IPS-NIHi11 (cell line): ENCODE measurements at places on chromosomes 12 and 14.

GRCh38 chr12:71810921-71811320, 28.6 kb upstream of the TBC1D15 start:
- DNase-seq, result no peak

DNA sequence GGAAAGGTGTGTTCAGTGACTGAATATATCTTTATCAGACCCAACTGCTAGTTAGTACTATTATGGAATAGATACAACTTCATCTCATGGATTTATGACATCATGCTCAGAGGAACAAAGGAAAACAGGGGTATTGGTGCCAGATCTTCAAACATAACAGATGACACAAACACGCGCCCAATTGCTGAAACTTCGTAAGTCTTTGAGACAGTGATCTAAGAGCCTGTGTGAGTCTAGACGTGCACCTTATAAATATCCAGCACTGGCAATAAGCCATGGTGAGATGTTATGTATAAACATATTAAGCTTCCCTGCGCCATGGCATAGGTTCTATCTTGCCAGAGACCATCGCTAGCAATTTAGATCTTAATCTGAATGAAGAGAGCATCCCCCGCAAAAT, 42.2 kb upstream of the NR2C1 start:
- DNase-seq, result no peak

DNA sequence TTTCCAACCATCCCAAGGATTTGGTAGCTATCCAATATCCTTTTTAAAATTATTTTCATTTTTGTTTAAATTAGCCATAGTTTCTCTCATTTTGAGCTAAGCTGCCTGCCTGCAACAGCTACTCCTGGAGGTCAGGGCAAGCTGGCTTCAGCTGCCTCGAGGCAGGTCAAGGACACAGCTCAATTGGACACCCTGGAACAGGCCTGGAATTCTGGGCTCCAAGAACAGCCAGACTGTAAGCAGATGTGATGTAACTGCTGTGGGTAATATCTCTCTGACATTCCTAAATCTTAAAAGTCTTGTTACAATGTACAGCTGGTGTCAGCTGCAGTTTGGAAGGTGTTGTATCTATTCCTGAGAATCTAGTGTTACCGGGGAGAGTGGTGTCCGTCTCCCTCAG, 119.8 kb downstream of the KCNK10 start:
- no peak for DNase-seq

GRCh38 chr12:40055228-40055579, 50.7 kb downstream of the SLC2A13 start:
- DNase-seq, result no peak

GRCh38 chr12:55629058-55629841, 7.4 kb upstream of the OR10P1 start:
- no peak for DNase-seq

GRCh38 chr12:6767353-6768319, 1.5 kb downstream of the PTMS start:
- no peak for DNase-seq

DNA sequence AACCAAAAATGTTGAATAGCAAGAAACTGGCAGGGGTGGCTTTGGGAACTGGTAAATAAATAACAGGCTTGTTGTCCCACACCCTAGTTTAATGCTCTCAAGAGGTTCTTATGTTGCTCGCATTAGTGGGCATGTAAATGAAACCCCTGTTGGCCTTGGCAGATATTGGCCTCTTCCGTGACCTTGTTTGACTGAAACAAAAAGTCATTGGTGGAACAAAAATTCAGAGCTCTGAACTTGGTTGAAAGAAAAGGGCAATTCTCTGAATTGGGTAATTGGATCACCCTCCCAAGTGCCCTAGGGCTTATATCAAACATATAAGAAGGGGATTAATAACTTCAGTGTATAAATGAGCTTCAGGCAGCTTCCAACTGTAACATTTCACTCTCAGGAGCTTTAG, 426.2 kb downstream of the ZFP36L1 start:
- DNase-seq, result no peak

- no peak for DNase-seq
These were observed 59.0 kb downstream of the GALNT16 start for GRCh38 chr14:69318901-69319475.

GRCh38 chr12:22118238-22118790, 72.3 kb downstream of the CMAS start:
- no peak for DNase-seq

DNA sequence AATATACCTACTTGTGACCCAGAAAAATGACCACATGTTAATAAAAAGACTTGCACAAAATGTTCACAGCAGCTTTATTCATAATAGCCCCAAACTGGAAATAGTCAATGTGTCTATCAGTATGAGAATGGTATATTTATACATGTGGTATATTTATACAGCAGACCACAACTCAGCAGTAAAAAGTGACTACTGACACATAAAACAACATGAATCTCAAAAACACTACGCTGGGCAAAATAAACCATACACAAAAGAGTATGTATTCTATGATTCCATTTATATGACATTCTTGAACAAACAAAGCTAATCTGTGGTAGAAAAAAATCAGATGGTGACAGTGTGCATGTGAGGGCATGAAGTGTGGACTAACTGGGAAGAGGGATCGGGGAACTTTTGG, 35.1 kb downstream of the ARF6 start:
- no peak for DNase-seq

DNA sequence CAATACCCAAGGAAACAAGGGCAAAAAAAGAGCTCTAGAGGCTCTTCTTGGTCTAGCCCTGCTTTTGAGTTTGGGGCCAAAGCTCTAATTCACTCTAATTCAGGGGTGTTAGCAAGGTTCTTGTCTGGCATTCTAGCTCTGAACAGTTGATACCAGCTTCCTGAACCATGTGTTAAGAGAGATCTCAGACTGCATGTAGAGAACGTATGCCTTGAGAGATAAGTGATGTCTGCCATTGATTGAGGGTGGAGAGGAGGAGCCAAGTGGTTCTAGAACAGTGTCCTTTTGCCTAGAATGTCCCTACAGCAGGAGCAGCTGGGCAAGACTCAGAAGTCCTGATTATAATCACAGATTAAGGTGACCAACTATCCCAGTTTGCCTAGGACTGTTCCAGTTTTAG, 18.2 kb upstream of the POC1B start:
- DNase-seq, result no peak

DNA sequence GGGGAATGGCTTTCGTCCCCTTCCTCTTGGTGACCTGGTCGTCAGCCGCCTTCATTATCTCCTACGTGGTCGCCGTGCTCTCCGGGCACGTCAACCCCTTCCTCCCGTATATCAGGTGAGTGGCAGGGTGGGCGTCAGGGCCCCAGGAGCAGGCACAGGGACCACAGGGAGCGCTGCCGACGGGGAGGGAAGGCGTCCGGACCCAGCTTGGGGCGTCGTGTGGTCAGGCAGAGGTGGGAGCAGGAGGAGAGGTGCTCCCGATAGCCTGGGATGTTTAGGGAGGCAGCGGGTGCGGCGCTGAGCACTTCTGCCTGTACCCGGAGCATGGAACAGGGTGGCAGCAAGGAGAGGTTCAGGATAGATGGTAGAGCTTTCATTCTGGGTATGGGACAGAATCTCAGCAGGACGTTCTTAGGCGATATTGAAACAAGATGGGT, 444 bp downstream of the DRAM1 start:
- DNase-seq, result no peak
